ENCODE measurements at places on chromosomes 3 and 15. TPM values are rescaled to one million over a fixed set of nuclear protein-coding genes. Genes with fewer than 3 reads are reported as not detected.
A peak's percentile ranks its signal among the peaks of the same experiment; 100 is the strongest.

- H3K36me3 ChIP-seq, result no peaks in the 10 kb centered on the region
- no peak for DNase-seq
- no peak overlapping the region for H3K4me3 ChIP-seq
- no peaks in the 10 kb centered on the region for H3K4me1 ChIP-seq
Observed at GRCh38 chr3:27253831-27254230, 115.4 kb downstream of the NEK10 start.

GRCh38 chr15:74525309-74525708, 15.7 kb upstream of the ARID3B start:
- H3K27me3 ChIP-seq, result no peaks in the 10 kb centered on the region
- H3K4me3 ChIP-seq, result no peak overlapping the region
- H3K27ac ChIP-seq, result no peak overlapping the region
- DNase-seq, result no peak
- no peaks in the 10 kb centered on the region for H3K36me3 ChIP-seq
- H3K4me1 ChIP-seq, result no peaks in the 10 kb centered on the region

DNA sequence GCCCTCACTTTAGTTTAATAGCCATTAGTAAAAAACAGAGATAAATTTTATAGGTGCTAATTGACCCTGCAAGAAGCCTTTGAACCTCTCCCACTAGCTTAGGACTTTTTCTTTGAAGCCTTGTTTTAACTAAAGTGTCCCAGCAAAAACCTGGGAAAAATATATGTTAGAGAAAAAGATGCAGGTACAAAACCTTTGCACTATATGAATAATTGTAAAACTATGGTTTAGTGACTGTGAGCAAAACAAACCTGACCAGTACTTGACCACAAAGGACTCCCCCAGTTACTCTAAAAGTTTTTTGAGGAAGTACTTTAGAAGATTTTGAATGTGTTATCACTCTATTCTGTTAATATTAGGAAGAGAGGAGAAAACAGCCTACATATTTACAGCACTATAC, 123.3 kb upstream of the TP63 start:
- H3K4me1 ChIP-seq, result no peaks in the 10 kb centered on the region
- no peak overlapping the region for H3K4me3 ChIP-seq
- no peaks in the 10 kb centered on the region for H3K27me3 ChIP-seq
- no peak overlapping the region for H3K27ac ChIP-seq

The MYNN gene
- total RNA-seq, result 11.2 TPM

DNA sequence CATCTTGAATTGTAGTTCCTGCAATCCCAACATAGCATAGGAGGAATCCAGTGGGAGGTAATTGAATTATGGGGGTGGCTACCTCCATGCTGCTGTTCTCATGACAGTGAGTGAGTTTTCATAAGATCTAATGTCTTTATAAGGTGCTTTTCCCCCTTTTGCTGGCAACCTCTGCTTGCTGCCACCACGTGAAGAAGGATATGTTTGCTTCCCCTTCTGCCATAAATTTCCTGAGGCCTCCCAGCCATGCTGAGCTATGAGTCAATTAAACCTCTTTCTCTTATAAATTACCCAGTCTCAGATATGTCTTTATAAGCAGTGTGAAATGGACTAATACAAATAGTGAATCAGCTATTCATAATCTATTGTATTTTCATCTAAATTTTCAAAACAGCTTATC, 537.3 kb downstream of the EPHA3 start:
- H3K4me1 ChIP-seq, result no peaks in the 10 kb centered on the region
- no peaks in the 10 kb centered on the region for H3K27me3 ChIP-seq
- no peaks in the 10 kb centered on the region for H3K36me3 ChIP-seq
- no peak for DNase-seq

- H3K36me3 ChIP-seq, result no peaks in the 10 kb centered on the region
- no peak overlapping the region for H3K27ac ChIP-seq
- no peak for DNase-seq
- no peaks in the 10 kb centered on the region for H3K4me1 ChIP-seq
- H3K4me3 ChIP-seq, result no peak overlapping the region
Observed at GRCh38 chr3:169250000-169250399, 413.5 kb downstream of the MECOM start.

DNA sequence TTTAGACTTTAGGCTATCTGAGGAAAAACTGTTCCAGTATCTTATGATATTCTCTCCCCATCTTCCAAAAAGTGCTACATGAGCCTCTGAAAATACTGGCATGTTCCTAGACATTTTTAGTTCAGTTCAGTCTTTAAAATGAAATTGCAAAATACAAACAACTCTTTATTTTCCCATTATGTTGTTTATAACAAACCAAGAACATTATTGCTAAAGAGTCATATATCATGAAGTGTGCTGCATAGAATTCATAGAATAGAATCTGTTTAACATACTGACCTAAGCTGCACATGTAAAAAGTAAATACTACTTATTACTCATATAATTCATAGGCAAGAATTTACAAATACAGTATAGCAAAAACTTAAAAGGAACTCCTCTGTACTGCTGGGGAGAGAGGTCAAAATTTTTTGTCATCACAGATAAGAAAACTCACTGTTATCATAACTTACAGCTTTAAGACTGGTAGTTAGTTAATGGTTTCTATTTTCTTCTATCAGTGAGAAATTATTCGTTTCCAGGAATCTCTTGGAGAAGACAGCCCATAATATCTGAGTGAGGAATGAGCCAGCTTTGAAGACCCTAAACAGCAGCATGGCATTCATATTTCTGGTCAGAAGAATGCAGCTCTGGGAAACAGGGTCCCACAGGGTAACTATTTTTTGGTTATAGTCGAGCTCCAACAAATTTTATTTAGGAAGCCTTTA, 32.2 kb downstream of the FILIP1L start:
- H3K27ac ChIP-seq, result peak overlapping the region; percentile 47
- no peaks in the 10 kb centered on the region for H3K27me3 ChIP-seq
- no peak overlapping the region for H3K4me3 ChIP-seq
- H3K36me3 ChIP-seq, result no peaks in the 10 kb centered on the region
- no peak for DNase-seq
- no peaks in the 10 kb centered on the region for H3K4me1 ChIP-seq

The HYAL1 gene
- total RNA-seq, result 38.1 TPM

The IL17RB gene
- 1.1 TPM for total RNA-seq

- no peaks in the 10 kb centered on the region for H3K36me3 ChIP-seq
- no peak overlapping the region for H3K27ac ChIP-seq
Observed at GRCh38 chr3:130644628-130645253, 101.9 kb downstream of the PIK3R4 start.

GRCh38 chr3:40461161-40461560, 4.0 kb downstream of the RPL14 start:
- H3K27me3 ChIP-seq, result no peaks in the 10 kb centered on the region
- H3K36me3 ChIP-seq, result peaks cover 61% of the 10 kb centered on the region
- no peaks in the 10 kb centered on the region for H3K4me1 ChIP-seq
- DNase-seq, result no peak
